Stimulated activated CD4-positive, alpha-beta T cell treated with anti-CD3 and anti-CD28 coated beads, Interleukin-15, amount 100 ng/mL, for 1 hour (primary cell): ENCODE measurements at places on chromosomes 1 and 21.

- DNase-seq: no peak
Measured at GRCh38 chr1:2313651-2314261, 77.6 kb downstream of the MORN1 start.

DNA sequence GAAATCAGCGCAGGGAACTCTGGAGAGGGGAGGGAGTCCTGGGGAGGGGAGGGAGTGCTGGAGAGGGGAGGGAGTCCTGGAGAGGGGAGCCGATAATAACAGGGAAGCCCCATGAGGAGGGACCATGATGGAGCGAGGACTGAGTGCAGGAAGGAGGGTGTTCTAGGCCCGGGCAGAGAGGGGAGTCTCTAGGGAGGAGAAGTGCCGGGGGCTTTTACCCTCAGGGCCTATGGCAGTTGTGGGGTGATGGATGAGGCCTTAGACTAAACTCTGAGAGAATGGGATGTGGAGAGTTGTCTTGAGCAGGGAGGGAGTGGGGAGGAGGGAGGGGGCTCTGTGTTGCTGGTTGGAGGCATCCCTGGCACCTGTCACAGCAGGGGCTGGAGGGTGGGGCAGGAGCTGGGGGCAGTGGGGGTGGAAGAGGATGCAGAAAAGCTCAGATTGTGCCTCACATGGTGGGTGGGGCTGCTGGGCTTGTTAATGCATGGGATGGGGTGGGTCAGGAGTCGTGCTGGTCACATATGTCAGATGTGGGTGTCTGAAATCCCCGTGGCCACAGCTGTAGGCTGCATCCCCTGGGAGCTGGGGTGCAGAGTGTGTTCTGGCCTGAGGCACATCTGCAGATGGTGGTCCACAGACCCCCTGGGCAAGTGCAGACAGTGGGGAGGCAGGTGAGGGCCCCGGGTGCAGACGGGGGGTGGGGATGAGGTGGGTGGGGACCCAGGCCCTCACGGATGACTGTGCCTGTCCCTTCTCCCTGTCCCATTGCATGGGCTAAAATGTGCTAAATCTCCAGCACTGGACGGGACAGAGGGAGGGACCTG is 88.4 kb upstream of the COL6A1 start:
- no peak for DNase-seq

- no peak for DNase-seq
Measured at GRCh38 chr1:173717238-173717637, 2.5 kb downstream of the KLHL20 start.

DNA sequence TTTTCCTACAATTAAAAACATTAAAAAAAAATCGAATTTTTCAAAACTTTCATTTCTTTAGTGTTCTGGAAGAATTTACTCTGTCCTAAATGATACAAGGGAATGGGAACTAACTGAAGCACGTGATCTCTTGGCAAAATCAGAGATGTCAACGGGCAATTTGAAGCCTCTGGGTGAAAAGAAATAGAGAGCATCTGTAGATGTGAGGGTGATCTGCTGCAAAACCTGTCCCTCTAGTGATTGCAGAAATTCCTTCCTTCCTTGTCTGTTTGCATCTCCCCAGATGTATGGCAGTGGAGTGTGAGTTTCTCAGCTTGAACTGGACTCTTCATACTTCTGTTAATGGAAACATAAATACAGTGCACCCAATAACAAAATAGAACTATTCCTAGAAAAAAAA is 100.5 kb upstream of the S1PR1 start:
- DNase-seq: no peak

DNA sequence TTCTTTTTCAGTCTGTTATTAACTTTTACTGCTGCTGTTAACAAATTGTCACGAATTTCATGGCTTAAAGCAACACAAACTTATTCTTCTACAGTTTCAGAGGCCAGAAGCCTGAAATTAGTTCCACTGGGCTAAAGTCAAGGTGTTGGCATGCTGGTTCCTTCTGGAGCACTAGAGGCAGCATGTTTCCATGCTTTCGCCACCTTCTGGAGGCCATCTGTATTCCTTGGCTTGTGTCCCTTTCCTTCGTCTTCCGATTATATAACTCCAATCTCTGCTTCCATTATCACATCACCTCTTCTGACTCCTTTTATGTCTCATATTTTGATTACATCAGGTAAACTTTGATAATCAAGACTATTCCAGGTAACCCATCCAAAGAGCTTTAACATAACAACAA is 1742.1 kb downstream of the BRINP3 start:
- no peak for DNase-seq

- DNase-seq: no peak
Measured at GRCh38 chr1:89873770-89874169, 52.9 kb downstream of the LRRC8D start.

DNA sequence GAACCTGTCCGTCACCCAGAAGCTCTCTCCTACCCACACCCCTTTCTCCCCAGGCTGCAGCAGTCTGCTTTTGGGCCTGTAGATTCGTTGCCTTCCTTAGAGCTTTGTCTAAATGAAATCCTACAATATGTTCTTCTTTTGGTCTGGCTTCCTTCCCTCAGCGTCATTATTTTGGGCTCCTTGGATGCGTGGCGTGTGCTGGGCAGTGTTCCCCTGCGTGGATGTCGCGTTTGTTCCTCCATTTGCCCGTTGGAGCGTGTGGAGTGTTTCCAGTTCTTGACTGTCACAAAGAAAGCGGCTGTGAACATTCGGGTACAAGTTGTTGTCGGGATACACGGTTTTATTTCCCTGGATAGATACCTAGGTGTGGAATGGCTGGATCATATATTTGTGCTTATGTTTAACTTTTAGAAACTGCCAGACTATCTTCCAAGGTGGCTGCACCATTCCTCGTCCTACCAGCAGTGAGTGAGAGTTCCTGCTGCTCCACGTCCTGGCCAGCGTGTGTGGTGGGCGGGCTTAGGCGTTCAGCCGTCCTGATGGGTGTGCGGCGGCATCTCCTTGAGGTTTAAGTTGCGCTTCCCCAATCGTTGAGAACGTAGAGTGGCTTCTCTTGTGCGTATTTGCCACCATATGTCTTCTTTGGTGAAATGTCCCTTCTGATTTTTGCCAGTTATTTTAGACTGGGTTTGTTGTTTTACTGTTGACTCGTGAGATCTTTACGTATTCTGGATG is 31.7 kb downstream of the SKI start:
- DNase-seq: no peak
